ENCODE measurements at places on chromosomes 3 and 15.

DNA sequence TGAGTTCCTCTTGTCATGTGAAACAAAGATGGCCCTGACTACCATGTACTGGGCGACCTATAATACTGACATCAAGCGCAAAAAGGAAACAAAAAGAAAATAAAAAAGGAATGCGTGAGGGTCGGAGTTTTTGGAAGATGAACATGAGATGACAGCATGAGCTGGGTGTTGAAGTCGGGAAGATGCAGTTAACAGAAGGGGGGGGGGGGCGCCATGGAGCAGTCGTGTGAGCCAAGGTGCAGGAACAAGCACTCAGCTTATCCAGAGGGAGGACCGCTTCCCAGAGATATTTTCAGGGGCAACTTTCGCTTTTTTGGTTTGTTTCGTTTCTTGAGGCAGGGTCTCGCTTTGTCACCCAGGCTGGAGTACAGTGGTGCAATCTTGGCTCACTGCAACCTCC, 110.2 kb downstream of the RORA start:
- no peak for DNase-seq

- no peak for DNase-seq
Measured at GRCh38 chr15:69027976-69028518, 13.6 kb downstream of the NOX5 start.

- no peak for DNase-seq
Measured at GRCh38 chr3:113053169-113053568, 62.4 kb downstream of the GTPBP8 start.

- no peak for DNase-seq
Measured at GRCh38 chr3:23219117-23219516, 16.0 kb downstream of the UBE2E2 start.

- DNase-seq = no peak
Measured at GRCh38 chr3:25057379-25057778, 370.7 kb upstream of the RARB start.

DNA sequence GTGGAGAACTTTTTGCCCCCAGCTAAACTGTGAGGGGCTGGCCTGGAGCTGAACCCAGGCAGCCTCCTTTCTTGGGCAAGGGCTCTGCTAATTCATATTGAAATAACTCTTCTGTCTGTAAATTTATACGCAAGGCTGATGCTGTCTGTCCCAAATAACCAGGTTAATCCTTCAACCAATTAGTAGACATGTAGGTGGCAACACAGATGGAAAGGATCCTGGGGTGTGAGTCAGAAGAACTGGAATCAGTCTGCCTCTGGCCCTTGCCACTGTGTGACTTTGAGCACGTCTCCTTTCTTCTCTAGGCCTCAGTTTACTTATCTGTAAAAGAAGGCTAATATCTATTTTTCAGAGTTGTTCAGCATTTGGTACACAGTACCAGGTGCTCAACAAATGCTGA, 48.3 kb upstream of the IREB2 start:
- no peak for DNase-seq

GRCh38 chr15:37004373-37004869, 95.9 kb downstream of the MEIS2 start:
- no peak for DNase-seq

DNA sequence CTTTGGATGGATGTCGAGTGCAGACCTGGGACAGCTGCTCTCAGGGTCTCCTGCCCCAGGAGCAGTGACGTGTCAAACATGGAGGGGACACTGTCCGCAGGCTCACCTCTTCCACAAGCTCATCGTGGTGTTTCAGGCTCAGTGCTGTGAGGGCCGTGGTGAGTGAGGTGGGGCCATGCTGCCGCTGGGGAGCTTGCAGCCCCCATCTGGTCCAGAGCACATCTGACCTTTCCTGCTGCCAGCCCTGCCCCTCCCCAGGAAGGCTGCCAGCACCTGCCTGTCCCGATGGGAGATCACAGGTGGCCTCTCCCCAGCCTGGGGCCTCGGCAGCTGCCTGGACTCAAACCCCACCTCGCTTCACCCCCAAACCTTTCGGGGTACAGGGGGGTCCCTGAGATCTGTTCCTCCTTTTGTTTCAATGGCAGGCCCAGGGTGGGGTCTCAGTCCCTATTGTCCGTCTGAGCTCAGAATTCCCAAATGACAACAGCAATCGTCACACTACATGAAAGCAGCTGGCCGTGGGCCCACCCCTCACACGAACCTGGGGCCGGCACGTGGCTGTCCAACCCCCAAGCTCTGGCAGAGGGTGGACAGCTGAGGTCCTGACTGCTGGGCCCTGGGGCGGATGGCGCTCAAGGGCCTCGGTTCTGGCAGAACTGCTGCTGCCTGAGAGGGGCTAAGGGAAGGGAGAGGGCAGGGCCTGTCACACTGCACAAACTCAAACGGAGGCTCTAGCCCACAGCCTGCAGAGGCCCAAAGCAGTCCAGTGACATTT, 65.0 kb upstream of the RPL32 start:
- DNase-seq = no peak

- no peak for DNase-seq
Measured at GRCh38 chr3:29384640-29385039, 103.8 kb downstream of the RBMS3 start.

GRCh38 chr15:68676011-68676605, 97.3 kb downstream of the CORO2B start:
- no peak for DNase-seq

DNA sequence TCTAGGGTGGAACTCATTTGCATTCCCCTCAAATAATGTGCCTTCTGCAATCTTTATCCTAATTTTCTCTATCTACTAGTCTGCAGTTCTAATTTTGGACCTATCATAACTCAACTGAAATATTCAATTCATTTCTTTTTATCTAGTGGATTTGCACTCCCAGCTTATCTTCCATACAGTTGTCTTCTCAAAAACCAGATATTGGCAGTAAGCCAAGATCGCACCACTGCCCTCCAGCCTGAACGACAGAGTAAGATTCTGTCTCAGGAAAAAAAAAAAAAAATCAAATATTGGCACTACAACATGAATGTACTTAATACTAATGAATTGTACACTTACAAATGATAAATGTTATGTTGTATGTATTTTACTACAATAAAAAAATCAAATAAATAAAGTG, 18.0 kb upstream of the CHMP2B start:
- DNase-seq = no peak

DNA sequence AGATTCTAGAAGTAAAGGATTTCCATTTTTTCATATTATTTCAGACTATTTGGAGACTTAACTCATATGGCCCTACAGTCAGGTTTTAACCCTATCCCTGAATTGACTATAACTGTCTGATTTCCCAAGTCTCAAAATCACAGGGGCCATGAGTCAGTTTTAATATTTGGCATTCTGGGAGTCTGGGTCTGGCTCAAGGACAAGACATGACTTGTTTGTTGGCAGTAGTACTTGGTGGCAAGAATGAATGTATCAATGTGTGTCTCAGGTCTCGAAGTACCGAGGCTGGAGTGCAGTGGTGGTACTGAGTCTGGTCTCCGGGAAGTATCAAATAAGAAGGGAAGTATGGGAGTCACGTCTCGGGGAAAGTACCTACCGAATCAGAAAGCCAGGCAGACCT, 10.8 kb downstream of the UMPS start:
- no peak for DNase-seq

- no peak for DNase-seq
Measured at GRCh38 chr3:40097131-40098117, 212.1 kb upstream of the EIF1B start.

GRCh38 chr3:114205541-114205940, 26.7 kb upstream of the DRD3 start:
- no peak for DNase-seq

DNA sequence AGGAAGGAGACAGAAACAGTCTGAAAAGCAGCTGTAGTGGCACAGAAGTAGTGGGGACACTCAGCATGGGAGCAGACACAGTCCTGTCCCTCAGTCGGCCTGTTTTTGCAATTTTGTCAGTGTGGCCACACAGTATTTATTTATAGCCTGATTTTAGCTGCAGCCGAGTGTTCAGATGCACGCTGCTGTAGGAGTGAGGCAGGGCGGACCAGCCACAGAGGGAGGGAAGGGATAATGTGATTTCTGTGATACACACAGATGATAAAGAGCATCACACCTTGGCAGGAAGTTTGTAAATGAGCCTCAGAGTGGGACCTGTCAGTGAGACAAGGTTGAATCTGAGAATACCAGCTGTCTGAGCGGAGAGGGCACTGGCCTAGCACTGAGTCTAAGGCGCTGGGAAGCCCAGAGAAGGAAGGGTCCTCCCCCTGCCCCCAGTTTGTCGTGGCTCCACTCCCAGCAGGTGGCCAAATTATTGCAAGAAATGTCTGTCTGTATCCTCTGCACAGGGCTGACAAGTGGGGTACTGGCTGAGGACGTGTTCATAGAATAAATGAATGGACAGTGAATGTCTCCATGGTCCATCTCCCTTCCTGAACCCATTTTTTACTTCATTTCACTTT, 3.8 kb downstream of the PSTPIP1 start:
- no peak for DNase-seq

- no peak for DNase-seq
Measured at GRCh38 chr15:75835990-75836958, 7.0 kb upstream of the UBE2Q2 start.

DNA sequence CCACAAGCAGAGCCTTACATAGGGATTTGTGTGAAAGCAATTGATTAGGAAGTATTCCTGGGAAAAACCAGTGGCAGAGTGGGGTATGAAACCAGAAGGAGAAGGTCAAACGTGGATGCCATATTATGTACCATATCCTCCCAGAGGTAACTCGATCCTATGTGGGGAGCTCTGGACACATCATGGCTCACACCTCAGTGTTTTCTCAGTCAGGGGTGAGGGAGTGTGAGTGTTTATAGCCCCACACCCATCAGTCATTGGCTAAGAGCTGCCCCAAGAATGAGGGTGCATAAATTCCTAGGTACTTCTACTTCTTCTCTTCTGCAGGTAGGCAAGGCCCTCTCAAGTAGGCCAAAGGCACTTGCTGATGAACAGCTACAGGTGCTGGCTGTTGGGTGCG, 28.2 kb upstream of the PDZRN3 start:
- no peak for DNase-seq

GRCh38 chr3:7436542-7436941, 575.6 kb downstream of the GRM7 start:
- no peak for DNase-seq

- DNase-seq = peak; percentile 24
Measured at GRCh38 chr3:125143982-125144652, 68.4 kb downstream of the SLC12A8 start.

DNA sequence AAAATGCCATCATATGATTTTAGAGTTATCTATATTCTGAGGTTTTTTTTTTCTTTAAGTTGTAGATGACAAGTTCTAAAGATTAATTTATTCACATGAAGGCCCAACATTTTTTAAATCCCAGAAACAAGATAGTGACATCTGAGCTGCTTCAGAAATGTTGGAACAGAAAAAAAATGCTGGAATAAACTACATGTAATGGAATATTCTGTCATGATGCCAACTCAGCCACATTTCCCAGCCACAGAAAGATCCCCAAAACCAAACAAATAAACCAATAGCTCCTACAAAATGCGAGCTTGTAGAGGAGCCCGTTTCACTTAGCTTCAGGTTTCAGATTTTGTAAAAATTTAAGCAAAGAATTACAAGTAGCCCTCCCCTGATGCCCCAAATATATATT, 111.0 kb upstream of the MYO5C start:
- no peak for DNase-seq

GRCh38 chr15:52171386-52171785, 19.8 kb downstream of the GNB5 start:
- DNase-seq = peak; percentile 52

DNA sequence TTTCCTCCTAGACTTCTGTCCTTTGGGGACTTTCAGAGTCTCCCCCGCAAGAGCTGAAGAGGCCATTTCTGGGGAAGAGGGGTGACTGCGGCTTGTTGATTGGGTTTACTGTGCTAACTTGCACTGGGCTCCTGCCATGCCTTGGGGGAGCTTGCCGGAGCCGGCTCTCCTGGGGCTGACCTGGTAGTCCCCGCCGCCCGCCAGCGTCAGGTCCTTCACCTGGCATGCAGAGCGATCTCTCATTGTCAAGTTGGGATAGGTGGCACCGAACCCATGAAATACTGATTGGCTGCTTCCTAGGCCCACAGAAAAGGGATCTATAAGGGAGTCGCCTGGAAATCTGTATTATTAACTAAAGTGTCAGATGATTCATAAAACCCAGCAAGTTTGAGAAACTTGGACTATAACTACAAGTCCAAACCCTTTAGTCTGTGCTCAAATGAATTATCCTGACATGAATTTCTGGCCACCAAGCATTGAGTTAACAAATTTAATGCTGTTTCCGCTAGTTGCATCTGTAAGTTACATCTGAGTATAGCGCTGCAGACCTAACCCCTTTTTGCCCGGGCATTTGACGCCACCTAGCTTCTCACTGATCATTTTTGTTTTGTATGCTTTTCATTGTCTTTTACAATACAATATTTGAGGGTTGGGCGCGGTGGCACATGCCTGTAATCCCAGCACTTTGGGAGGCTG, 607 bp upstream of the IMP3 start:
- DNase-seq = peak; percentile 77

- no peak for DNase-seq
Measured at GRCh38 chr3:196336319-196337145, 1.7 kb downstream of the TM4SF19 start.

DNA sequence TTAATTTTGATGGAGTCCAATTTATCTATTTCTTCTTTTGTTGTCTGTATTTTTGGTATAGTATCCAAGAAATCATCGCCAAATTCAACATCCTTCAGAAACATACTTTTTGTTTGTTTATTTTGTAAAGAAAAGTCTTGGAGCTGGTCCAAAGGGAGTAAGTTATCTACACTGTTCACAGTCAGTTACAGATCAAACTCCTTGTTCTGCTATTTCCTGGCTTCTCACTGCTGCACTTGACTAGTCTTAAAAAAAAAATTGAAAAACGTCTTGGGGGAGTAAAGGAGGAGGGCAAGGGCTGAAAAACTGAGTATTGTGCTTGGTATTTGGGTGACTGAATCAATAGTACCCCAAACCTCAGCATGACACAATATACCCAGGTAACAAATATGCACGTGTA, 105.6 kb downstream of the NFKBIZ start:
- DNase-seq = peak; percentile 71

DNA sequence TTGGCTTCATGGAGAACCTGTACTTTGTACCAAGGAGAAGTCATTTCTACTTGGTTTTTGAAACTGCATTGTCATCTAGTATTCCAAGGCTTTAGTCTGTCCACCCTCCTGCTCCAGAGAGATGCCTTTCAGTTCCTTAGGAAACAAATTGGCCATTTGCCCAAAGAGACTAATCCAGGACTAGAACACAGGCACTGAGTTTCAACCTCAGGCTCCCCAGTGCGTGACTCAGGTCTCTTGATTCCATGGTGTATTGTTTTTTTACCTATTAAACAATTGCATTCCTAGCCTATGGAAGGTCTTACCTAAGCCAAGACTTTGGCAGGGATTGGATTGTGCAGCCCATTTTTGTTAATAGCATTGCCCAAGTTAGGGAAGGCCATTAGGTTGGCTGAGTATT, 214.8 kb upstream of the CTDSPL start:
- no peak for DNase-seq

- no peak for DNase-seq
Measured at GRCh38 chr3:11672363-11672762, 28.6 kb upstream of the VGLL4 start.

DNA sequence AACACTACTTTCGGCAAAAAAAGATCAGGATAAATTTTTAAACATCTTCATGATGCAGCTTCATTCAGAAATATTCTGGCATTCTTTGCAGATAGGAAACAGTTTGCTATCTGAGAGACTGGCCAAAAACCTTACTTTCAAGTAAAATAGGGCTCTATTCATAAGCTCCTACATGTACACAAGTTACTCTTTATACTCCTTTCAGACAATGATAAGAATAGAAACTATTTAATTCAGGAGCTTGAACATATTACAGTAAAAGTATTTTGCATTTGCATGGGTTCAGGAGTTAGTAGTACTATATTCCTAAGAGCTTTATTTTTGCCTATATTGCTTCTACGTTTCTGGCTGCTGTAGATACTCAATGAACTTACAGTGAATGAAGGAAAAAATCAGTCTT, 70.5 kb downstream of the PLOD2 start:
- no peak for DNase-seq

Measured in endothelial cell of umbilical vein (primary cell).